Hair follicle dermal papilla cell (primary cell): ENCODE measurements at places on chromosomes 2 and 18. TPM values are rescaled to one million over a fixed set of nuclear protein-coding genes. Genes with fewer than 3 reads are reported as not detected.

Gene CHAC2
- 0.97 and 1.3 TPM in 2 replicates for total RNA-seq

Gene TSN
- total RNA-seq = 43.7 and 44.0 TPM in 2 replicates

Gene KCNK3
- total RNA-seq = 2.1 and 3.0 TPM in 2 replicates

Gene M1AP
- total RNA-seq = 0.12 and 0.16 TPM in 2 replicates

Gene FBXO36
- total RNA-seq = 4.6 and 4.7 TPM in 2 replicates

Gene DSG2
- total RNA-seq = 0.12 and 0.49 TPM in 2 replicates

Gene C2orf92
- 1.2 and 2.9 TPM in 2 replicates for total RNA-seq
